RPMI7951 (cell line): ENCODE measurements at places on chromosomes 12 and 14. TPM values are rescaled to one million over a fixed set of nuclear protein-coding genes. Genes with fewer than 3 reads are reported as not detected.

- DNase-seq: no peak
Observed at GRCh38 chr12:126210448-126210847, 1145.2 kb downstream of the AACS start.

DNA sequence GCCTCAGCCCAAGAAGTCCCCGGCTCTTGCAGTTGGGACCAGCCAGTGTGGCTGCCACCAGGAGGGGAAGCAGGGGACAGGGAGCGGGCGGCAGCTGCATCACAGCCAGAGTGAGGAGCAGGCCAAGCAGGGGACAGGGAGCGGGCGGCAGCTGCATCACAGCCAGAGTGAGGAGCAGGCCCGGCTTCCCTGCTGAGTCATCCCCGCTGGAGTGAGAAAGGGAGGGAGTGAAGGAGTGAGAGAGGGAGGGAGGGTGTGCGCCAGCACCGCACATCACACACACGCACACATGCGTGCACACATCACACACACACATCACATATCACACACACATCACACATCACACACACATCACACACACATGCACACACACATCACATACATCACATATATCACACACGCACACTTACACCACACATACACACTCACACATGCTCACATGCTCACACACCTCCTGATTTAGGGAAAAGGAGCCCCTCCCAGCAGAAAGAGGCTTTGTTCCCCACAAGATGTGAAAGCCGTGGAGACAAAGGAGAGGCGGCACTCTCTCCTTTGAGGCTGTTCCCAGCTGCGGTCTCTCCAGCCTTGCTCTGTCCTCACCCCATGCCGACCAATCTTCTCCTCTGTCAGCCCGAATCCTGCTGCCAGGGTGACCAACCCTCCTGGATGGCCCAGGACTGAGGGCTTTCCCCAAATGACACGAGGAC is 16.7 kb upstream of the ZDHHC22 start:
- peak; percentile 73 for DNase-seq

- no peak for DNase-seq
Observed at GRCh38 chr14:90558041-90558982, 161.5 kb downstream of the CALM1 start.

The SLC48A1 gene
- 6.3 and 7.2 TPM in 2 replicates for total RNA-seq

DNA sequence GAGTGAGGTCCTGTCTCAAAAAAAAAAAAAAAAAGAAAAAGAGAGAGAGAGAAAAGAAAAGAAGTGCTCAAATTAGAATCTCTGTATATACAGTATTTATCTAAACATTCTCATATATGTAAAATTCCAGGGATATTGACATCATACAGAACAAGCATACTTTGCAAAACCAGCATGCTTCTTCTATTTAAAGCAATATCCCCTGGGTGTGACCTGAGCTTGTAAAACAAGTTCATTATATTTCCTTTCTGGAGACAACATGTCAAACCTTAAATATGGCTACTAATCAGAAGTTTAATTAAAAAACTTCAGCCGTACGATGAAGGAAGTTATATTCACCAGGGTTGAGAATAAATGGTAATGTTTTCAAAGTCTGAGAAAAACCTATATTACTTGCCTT is 175.8 kb upstream of the HMGA2 start:
- DNase-seq: no peak

The ADAM20 gene
- 0.10 and 0.12 TPM in 2 replicates for total RNA-seq

- no peak for DNase-seq
Observed at GRCh38 chr14:76777721-76778120, 16.5 kb downstream of the VASH1 start.

DNA sequence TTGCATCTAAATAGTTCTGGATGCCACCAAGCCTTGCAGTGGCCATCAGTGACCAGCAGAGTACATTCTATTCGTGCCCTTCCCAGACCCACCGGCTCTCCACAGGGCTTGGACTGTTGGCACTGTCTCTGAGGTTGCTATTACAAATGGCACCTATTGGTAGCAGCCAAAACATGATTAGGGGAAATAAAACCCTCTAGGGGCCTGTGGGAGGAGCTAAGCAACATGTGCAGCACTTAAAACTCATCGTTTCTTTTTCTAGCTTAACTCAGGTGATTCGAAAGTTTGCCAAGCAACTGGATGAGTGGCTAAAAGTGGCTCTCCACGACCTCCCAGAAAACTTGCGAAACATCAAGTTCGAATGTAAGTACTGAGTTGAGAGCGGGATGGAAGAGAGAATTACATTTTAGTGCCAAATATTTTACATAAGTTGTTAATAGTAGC is 65.4 kb upstream of the RIC8B start:
- DNase-seq: no peak

GRCh38 chr14:101790232-101790631 is 28.7 kb downstream of the PPP2R5C start:
- no peak for DNase-seq

The MYBPC1 gene
- not detected in 2 replicates for total RNA-seq

DNA sequence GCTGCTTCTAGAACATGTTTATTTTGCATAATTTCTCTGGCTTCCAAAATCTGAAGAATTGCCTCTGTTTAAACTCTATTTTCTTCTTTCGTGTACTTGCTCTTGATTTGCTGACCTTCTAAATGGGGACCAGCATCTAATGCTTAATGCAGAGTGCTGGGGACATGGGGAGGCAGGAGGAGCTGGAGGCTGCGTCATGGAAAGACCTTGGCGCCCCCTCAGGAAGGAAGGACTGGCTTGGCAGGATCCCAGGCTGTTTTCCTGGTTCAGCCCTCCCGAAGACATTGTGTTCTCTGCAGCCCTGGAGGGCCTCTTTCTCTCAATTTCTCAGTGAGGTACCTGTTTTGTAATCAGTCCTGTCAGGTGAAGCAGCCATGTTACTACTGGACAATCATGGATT is 5.5 kb downstream of the PRKCH start:
- no peak for DNase-seq

GRCh38 chr12:41076114-41076513 is 112.0 kb upstream of the PDZRN4 start:
- DNase-seq: no peak

- no peak for DNase-seq
Observed at GRCh38 chr12:130879212-130879686, 7.4 kb downstream of the RAN start.

DNA sequence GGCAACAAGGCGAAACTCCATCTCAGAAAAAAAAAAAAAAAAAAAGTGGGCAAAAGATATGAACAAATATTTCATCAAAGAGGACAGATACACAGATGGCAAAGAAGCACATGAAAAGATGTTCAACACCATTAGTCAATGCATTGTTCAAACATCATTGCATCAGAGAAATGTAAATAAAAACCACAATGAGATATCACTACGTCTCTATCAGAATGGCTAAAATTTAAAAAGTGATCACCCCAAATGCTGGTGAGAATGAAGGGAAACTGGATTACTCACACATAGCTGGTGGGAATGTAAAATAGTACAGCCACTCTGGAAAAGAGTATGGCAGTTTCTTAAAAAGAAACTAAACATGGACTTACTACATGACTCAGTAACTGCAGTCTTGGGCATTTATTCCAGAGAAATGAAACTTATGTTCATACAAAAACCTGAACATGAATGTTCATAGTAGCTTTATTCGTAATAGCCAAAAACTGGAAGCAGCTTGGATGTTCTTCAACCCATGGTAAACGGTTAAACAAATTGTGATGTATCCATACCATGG is 3.6 kb downstream of the L2HGDH start:
- no peak for DNase-seq

DNA sequence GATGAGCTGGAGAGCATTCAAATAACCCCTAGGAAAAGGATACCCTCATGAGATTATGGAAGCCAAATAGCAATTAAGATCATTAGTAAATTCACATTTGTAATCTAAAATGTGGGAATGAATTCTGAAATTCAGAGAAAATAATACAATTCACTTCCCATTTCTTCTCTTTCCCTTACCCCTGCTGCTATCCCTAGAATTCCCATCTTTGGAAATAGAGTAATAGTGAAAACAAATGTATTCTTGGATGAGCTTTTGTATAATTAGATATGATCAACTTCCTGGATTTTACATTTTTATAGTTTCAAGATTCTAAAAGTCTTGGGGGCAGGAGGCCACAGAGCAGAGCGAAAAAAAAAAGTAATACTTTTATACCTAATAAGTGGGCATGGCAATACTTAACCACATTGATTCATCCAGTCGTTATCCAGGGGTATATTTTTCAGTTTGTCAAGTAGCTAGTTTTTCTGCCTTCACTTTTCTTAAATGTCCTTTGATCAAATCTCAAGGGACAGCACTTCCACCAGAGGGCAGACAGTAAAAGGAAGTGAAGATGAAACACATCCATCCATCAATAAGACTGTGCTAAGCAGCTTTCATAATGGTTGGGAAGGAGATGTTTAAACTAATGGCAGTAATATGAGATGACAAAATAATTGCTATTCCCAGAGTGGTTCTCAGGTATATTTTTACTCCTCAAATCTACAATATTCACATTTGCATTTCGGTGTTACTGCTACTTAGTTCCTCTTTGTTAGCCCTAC is 401.3 kb downstream of the DIO2 start:
- DNase-seq: no peak

DNA sequence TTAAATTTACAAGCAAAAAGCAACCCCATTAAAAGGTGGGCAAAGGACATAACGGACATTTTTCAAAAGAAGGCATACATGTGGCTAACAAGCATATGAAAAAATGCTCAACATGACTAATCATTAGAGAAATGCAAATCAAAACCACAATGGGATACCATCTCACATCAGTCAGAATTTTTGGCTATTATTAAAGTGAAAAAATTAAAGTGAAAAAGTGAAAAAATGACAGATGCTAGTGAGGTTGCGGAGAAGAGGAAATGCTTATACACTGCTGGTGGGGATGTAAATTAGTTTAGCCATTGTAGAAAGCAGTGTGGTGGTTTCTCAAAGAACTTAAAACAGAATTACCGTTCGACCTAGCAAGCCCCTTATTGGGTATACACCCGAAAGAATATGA is 7.9 kb downstream of the OTOGL start:
- DNase-seq: peak; percentile 2

GRCh38 chr14:23638414-23639047 is 2.4 kb downstream of the DHRS2 start:
- DNase-seq: peak; percentile 67

GRCh38 chr12:76144245-76144549 is 59.7 kb upstream of the NAP1L1 start:
- DNase-seq: peak; percentile 36

The ADAM21 gene
- 0.68 and 1.6 TPM in 2 replicates for total RNA-seq

GRCh38 chr12:130552483-130552996 is 163.6 kb downstream of the RIMBP2 start:
- no peak for DNase-seq

The KRT6C gene
- not detected in 2 replicates for total RNA-seq

- DNase-seq: peak; percentile 31
Observed at GRCh38 chr12:131222329-131223139, 268.8 kb downstream of the ADGRD1 start.

- DNase-seq: peak; percentile 4
Observed at GRCh38 chr14:86604561-86604960, 1074.6 kb downstream of the FLRT2 start.

The DLST gene
- total RNA-seq: 38.2 and 45.3 TPM in 2 replicates

The CLEC9A gene
- not detected in 2 replicates for total RNA-seq

- peak; percentile 3 for DNase-seq
Observed at GRCh38 chr12:21962236-21962635, 21.0 kb upstream of the ABCC9 start.

The RFLNA gene
- 1.3 and 1.7 TPM in 2 replicates for total RNA-seq

The SIRT4 gene
- 1.9 and 2.2 TPM in 2 replicates for total RNA-seq

The SLC25A29 gene
- 7.7 and 10.9 TPM in 2 replicates for total RNA-seq

DNA sequence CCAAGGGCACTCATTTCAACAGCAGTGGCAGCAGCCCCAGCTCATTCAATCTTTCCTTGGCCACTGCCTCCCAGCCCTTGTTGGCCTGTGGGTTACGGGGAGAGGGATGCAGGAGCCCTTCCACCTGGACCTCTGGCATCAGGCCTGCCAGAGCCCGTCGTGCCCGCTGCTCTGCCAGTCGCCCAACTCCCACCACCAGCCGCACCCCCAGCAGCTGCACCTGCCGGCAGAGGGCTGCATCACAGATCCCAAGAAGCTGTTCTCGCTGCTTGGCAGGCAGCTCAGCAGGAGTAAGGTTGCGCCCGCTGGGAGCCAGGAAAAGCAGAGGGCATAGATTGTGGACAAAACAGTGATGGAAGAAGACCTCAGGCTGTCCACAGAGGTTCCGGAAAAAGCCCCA is 6.7 kb downstream of the SMUG1 start:
- no peak for DNase-seq

The KRT8 gene
- 3.5 and 4.7 TPM in 2 replicates for total RNA-seq

DNA sequence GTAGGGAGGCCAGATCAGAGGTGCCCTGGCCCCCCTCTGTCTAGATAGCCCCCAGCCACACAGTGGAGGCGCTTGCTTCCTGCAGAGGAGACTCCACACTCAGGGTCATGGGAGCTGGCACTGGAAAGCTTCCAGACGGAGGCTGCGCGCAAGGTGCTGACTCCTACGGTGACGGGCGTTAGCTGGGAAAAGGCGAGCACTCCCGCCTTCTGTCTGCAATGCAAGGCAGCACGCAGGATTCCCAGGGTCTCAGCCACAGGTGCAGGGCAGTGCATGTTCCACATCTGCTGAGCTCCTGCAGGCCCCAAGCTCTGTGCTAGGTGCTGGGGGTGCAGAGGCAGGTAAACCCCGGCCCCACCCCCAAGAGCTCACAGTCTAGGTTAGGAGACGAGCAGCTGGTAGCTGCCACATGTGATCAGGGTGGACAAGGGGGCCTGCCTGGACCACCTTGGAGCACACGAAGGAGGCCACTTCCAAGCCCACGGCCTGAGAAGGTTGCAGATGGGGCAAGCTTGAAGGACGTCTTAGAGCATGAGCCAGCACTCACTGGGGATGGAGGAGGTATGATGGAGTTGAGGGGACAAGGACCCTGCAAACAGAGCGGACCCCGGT is 310.9 kb upstream of the DIO3 start:
- no peak for DNase-seq

DNA sequence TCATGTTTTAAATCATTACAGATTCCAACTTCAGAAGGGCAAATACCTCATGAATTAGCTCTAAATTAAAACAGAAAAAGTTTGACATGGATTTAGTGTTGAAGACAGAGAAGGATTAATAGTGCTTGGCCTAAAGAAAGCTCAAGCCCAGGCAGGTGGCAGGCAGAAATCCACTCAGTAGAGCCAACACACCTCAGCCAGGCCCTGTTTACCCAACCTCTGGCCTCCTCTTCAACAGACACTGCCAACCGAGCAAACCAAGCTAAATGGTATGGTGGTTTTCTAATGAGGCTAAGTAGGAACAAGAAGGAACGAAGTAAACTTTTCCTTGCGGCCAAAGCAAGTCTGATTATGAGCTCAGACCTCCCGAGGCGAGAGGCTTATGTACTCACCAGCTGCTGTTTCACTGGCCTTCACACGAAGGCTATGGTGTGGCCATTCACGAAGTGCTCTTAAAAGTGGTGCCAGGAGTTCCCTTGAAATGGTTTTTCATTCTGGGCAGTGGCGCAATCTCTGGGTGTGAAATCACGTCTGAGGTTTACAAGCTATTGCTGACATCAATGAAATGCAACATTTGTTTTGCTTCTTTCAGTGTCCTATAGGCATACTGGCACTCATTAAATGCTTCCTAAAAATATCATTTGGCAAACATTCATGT is 124.1 kb upstream of the LGR5 start:
- no peak for DNase-seq

The NEUROD4 gene
- not detected in 2 replicates for total RNA-seq
